Fibroblast of skin of left quadriceps (primary cell): ENCODE measurements at places on chromosomes 7 and 10.

GRCh38 chr10:128575761-128576160 is 449.5 kb upstream of the MKI67 start:
- no peak for DNase-seq

GRCh38 chr7:96775046-96775445 is 65.4 kb upstream of the SEM1 start:
- DNase-seq: no peak

DNA sequence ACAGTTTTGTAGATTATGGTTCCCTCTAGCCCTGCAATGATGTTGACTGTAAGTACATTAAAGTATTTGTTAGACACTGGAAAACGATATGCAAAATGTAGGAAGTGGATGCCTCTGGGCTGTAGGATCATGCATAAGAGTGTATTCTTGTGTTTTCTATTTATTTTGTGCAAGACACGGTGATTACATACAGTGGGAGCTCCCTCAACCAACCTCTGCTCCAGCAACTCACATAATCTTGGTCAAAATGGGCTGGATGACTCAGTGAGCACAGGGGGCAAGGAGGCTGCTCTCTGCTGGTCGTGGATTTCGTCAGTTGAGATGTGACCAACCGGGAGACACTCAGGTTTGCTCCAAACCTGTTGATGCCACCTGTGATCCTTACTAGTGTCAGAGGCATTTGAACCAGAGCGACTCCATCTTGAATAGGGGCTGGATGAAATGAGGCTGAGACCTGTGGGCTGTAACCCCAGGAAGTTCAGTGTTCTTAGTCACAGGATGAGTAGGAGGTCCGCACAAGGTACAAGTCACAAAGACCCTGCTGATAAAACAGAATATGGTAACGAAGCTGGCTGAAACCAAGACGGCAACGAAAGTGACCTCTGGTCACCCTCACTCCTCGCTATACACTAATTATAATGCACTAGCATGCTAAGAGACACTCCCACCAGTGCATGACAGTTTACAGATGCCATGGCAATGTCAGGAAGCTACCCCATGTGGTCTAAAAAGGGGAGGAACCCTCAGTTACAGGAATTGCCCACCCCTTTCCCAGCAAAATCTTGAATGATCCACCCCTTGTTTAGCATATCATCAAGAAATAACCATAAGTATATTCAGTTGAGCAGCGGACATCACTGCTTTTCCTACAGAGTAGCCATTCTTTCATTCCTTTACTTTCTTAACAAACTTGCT is 56.4 kb upstream of the FAM20C start:
- no peak for DNase-seq

- DNase-seq: no peak
These were observed 185.2 kb downstream of the SLC25A13 start for GRCh38 chr7:96136600-96137239.
